Left lung (tissue), 14 donors: ENCODE measurements at places on chromosomes 7 and 10. TPM values are rescaled to one million over a fixed set of nuclear protein-coding genes. Genes with fewer than 3 reads are reported as not detected.
A peak's percentile ranks its signal among the peaks of the same experiment; 100 is the strongest.

Gene MXI1
- total RNA-seq: 16.7 TPM

DNA sequence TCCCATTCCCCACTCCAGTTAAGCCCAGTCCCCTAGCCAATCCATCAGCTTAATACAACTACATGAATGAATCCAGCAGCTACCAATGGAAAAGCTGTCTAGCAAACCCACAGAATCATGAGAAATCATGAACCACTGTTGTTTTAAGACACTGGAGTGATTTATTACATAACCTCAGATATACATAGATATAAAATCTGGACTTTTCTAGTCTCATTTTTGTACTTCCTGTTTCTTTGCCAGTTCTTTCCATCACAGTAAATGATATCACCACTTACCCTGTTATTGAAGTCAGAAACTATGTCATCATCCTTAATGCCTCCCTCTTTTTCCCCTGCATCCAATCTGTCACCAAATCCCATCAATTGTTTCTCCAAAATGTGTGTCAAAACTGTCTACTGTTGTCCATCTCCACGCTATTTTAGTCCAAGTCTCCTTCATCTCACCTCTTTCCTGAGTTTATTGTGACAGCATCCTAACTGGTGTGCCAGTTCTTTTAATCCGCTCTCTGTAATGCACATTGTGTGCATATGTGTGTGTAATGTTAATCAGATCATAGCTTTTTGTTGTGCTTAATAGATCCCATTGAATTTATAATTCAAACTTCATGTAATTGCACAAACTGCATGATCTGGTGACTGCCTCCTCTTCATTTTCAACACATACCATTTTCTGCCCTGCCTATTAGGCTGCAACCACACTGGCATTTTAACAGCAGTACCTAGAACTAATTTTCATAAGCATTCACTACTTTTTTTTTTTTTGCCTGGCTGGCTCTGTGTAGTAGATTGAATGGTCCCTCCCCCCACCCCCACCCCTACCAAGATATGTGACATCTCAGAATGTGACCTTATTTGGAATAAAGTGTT, 56.0 kb downstream of the MKLN1 start:
- no peak overlapping the region for H3K27ac ChIP-seq
- no peak for DNase-seq
- no peak overlapping the region for H3K4me3 ChIP-seq

Gene TUBB8
- total RNA-seq: 0.26 TPM

DNA sequence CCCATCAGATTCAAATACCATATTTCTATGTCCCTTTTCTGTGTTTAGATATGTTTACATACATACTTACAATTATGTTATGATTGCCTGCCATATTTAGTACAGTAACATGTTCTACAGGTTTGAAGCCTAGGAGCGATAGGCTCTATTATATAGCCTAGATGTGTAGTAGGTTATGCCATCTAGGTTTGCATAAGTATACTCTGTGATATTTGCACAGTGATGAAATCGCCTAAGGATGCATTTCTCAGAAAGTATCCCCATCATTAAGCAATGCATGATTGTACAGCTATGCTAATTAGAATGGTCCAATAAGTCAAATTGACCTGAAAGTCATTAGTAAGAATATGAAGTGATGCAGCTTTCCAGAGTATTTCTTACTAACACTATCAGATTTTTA, 1171.7 kb upstream of the LRRTM3 start:
- H3K4me1 ChIP-seq: no peaks in the 10 kb centered on the region
- no peak overlapping the region for H3K27ac ChIP-seq

GRCh38 chr10:71233482-71233892, 21.1 kb downstream of the UNC5B start:
- no peak for DNase-seq
- H3K4me1 ChIP-seq: peaks cover 37% of the 10 kb centered on the region
- H3K27me3 ChIP-seq: no peaks in the 10 kb centered on the region

- H3K4me1 ChIP-seq: no peaks in the 10 kb centered on the region
- DNase-seq: no peak
- no peaks in the 10 kb centered on the region for H3K27me3 ChIP-seq
These were observed 140.8 kb downstream of the GLCCI1 start for GRCh38 chr7:8109196-8110022.

Gene UNC5B
- total RNA-seq: 20.3 TPM

Gene NMT2
- total RNA-seq: 11.3 TPM

- no peak overlapping the region for H3K4me3 ChIP-seq
- H3K27me3 ChIP-seq: no peaks in the 10 kb centered on the region
- H3K4me1 ChIP-seq: no peaks in the 10 kb centered on the region
- no peaks in the 10 kb centered on the region for H3K36me3 ChIP-seq
These were observed 141.7 kb upstream of the PFKP start for GRCh38 chr10:2925631-2926030.

GRCh38 chr7:112573302-112574039, 92.7 kb downstream of the LSMEM1 start:
- H3K4me1 ChIP-seq: no peaks in the 10 kb centered on the region
- H3K4me3 ChIP-seq: no peak overlapping the region
- H3K27me3 ChIP-seq: no peaks in the 10 kb centered on the region
- no peak for DNase-seq
- H3K27ac ChIP-seq: no peak overlapping the region
- H3K36me3 ChIP-seq: no peaks in the 10 kb centered on the region

DNA sequence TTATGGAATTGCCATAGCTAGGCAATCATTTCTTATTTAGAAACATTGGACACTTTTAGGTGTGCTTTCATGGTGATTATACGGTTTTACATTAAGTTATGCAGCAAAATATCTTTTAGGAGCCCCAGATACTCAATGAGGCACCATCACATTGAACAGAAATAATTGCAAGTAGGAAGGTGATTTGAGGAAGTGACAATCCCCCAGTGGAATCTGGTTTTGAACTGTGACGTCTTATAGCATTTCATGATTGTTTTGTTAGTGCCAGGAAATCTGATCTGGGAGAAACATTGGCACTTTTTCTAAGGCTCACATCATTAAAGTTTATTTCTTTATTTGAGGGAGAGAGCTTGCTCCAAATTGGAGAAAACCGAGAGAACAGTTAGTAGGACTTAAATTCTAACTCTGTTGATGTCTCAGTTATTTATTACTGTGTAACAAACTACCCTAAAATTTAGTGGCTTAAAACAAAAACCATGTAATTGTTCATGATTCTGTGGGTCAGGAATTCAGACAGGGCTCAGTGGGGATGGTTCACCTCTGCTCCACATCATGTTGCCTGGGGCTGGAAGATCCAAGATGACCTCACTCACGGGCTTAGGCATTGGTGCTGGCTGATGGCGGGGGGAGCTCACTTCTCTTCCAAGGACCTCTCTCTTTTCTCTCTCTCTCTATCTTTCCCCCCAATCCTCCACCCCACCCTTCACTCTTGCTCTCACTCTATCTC, 78.2 kb upstream of the STEAP1B start:
- no peaks in the 10 kb centered on the region for H3K27me3 ChIP-seq
- no peaks in the 10 kb centered on the region for H3K36me3 ChIP-seq
- H3K27ac ChIP-seq: peak overlapping the region; percentile 86

GRCh38 chr7:82762880-82763279, 319.3 kb upstream of the CACNA2D1 start:
- no peak overlapping the region for H3K4me3 ChIP-seq
- no peak for DNase-seq
- no peaks in the 10 kb centered on the region for H3K27me3 ChIP-seq
- no peaks in the 10 kb centered on the region for H3K4me1 ChIP-seq

DNA sequence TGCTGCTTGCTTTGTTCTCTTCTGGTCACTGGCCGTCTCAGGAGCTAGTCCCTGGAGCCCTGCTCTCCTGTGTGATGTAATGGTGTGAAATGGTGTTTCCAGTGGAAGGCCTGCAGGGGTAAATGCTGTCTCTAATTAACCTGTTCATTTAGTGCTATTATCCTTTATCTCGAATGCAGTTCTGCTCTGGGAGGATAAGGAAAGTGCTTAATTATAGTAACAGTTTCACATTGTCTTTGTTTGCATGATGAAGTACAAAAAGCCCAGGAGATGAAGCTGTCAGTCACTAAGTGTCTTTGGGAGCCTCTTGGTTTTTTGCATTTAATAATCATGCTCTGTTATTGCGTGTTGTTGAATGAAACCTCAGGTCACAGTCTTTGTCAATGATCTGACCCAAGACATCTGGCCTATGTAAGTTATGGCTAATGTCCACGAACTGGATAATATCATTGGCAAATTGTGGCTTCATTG, 755.3 kb upstream of the GALNT17 start:
- no peak for DNase-seq
- H3K4me3 ChIP-seq: no peak overlapping the region
- no peaks in the 10 kb centered on the region for H3K4me1 ChIP-seq
- no peaks in the 10 kb centered on the region for H3K27me3 ChIP-seq
- no peak overlapping the region for H3K27ac ChIP-seq

Gene TACC2
- 166 TPM for total RNA-seq
